ENCODE measurements at places on chromosomes 5 and 9.

GRCh38 chr5:10632110-10632761 is 68.4 kb downstream of the ANKRD33B start:
- DNase-seq, result no peak

- no peak for DNase-seq
Observed at GRCh38 chr5:149423794-149424268, 44.7 kb upstream of the IL17B start.

GRCh38 chr5:96016216-96016615 is 54.6 kb upstream of the ELL2 start:
- DNase-seq, result no peak

DNA sequence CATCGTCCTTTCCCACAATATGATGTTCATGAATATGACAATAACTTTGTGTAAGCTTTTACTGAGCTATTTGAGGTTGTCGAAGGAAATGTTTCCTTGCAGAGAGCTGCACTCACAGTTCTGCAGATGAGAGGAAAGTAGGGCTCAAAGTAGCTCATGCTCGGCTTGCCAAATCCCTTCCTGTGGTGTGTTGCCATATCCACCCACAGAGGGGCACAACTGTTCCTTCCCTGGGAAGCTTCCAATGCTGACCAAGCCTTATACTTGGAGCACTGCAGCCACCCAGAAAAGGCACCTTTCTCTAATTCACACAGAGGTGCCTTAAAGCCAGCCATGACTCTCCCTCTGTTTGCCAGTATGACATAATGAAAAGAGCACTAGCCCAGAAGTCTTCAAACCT is 390.3 kb downstream of the CAAP1 start:
- no peak for DNase-seq

DNA sequence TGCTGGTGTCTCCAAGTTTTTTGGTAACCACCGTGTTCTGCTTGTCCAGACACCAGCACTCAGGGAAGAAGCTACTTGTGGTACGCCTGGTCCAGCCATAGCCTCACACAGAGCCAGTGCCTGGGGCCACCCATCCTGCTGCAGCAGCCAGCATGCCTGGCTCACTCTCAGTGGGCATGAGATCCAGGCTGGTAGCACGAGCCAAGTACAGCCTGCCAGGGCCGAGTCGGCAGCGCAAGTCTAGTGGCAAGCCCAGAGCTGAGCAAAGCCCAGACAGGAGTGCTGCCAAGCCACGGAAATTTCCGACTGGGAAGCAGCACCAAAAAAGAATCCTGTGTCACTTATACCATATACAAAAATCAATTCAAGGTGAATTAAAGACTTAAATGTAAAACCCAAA is 36.3 kb upstream of the FBXL17 start:
- DNase-seq, result no peak

DNA sequence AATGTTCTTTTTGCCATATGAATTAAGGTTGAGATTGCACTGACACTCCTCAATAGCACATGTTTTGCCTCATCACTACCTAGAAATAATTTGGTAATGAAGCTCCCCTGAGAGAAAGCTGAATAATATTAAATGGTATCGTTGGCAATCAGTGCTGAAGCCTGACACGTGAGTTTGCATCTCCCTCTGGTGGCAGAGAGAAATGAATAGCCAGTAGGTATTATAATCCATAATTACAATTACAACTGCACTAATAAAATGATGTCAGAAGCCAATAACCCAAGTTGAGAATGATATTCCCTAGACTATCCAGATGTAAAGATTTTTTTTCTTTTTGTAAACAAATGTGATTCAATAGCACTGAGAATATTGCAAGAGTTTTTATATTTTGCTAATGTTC is 700.3 kb downstream of the PTPRD start:
- no peak for DNase-seq

DNA sequence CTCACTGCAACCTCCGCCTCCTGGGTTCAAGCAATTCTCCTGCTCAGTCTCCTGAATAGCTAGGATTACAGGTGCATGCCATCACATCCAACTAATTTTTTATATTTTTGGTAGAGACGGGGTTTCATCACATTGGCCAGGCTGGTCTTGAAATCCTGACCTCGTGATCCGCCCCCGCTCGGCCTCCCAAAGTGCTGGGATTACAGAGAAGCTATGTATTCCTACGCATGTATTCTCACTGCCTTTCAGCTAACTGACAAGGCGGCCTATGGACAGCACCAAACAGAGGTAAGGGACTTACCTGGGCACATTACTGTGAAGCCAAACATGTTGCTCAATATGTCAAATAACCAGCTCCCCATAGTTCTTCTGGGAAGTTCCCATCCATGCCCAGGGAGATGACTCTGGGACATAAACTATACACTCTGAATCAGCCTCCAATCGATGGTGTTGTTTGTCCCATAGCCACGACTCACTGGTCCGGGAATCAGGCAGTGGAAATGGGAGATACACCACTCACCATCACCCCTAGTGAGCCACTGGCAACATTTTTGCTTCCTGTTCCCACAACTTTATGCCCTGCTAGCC is 114.6 kb downstream of the SYK start:
- no peak for DNase-seq

DNA sequence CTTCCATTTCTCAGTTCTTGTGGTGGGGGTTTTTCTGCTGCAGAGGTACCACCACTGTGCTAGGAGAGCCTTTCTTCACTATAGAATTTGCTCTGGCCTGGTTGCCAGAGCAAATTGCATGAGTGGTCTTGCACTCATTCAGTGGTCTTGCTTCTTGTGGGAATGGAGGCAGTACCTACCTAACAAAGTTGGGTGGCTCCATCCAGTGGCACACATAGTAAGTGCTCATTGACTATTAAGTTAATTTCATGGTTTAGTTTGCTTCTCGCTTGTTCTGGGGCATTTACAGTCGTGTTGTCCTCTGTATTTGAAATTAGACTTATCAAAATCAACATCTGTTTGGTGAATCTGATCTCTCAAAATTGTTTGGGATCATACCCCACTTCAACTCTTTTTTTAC is 23.0 kb downstream of the SLC28A3 start:
- DNase-seq, result no peak

GRCh38 chr9:2465921-2466460 is 155.6 kb upstream of the VLDLR start:
- no peak for DNase-seq

DNA sequence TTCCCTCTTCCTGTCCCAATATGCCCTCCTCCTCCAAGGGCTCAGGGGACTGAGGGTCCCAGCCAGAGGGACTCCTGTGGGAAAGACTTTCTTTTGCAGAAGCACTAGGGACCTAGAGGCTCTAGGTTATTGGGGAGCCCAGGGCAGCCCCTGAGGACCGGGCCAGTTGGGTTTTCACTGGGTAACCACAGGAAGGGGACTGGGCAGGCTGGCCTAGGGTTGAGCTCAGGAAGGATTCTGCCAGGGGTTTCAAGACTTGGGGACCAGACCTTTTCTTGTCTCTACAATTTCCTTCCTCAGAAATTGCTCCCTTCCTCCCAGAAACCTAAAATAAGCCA is 24.4 kb upstream of the HMCN2 start:
- DNase-seq, result no peak

- DNase-seq, result no peak
Observed at GRCh38 chr9:82491604-82492003, 503.0 kb downstream of the SPATA31D1 start.
